ENCODE measurements at places on chromosomes 1 and 21.

- DNase-seq, result no peak
Measured at GRCh38 chr1:109821221-109821669, 57.5 kb upstream of the EPS8L3 start.

GRCh38 chr1:17885663-17886320, 130.7 kb downstream of the ACTL8 start:
- no peak for DNase-seq

DNA sequence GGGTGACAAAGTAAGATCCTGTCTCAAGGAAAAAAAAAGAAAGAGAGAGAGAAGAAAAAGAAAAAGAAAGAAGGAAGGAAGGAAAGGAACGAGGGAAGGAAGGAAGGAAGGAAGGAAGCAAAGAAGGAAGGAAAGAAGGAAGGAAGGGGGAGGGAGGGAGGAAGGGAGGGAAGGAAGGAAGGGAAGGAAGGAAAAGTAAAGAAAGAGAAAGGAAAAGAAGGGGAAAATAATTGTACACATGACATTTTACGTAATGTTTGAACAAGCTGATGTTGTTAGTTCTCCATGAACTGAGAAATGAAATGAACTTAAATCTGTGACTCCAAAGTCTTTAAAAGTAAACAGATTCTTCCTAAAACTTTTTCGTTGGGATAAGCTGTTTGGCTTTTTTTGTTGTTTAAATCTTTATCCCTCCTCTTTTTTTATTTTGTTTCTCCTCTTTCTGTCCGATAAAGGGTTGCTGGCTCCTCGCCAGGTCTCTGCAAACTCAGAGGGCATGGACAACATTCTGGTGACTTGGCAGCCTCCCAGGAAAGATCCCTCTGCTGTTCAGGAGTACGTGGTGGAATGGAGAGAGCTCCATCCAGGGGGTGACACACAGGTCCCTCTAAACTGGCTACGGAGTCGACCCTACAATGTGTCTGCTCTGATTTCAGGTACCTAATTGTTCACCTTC, 59.8 kb downstream of the IL12RB2 start:
- no peak for DNase-seq

- DNase-seq, result no peak
Measured at GRCh38 chr1:93919780-93920179, 10.6 kb upstream of the GCLM start.

DNA sequence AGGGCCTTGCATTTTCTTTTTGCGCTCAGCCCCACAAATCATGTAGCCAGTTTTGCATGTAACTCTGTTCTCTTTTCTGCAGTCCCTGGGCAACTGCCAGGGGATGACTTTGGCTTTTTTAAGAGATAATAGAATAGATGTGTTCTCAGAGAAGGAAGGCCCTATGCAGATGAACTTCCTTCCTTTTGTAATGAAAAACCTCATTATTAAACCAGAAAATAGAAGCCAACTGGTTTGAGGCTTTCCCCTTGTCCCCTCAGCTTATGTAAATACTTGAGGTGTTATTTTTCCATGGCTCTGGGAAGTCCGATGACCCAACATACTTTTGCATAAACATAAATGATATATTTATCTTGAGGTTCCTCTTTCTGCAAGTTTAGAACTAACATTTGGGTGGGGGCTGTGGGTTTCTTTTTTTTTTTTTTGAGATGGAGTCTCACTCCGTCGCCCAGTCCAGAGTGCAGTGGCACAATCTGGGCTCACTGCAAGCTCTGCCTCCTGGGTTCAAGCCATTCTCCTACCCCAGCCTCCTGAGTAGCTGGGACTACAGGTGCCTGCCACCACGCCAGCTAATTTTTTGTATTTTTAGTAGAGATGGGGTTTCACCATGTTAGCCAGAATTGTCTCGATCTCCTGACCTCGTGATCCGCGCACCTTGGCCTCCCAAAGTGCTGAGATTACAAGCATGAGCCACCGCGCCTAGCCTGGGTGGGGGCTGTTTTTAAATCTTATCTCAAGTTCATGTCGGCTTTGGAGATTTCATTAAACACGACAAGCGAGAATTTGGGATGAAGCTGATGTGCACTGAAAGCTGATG, 14.4 kb upstream of the FCRL5 start:
- no peak for DNase-seq

DNA sequence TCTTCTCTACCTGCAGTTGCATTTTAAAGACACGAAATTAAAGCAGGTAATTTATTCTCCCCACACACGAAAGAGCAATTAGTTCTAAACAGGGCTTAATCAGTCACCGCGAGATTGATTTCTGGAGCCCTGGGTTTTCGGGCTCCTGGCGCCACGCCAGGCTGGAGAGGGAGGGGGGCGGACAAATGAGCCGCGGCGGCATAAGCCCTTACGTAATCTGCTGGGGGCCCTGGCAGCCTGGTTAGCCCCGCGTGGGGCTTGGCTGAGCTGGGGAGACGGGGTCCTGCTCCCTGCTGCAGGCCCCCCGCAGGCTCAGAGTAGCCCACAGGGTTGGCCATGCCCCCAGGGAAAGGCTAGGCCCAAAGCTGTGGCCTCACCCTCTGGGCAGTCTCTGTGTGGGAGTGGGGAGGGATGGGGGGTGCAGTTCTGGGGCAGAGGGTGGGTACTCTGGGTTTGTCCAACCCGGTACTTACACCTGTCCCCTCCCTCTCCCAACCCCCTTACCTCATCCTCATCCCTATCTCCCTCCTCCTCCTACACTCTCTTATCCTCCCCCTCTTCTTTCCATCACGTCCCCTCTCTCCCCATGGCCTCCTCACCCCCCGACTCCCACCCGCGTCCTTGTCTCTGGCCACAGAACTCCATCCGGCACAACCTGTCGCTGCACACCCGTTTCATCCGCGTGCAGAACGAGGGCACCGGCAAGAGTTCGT, 19.9 kb downstream of the FOXO6 start:
- DNase-seq, result no peak

- peak; percentile 57 for DNase-seq
Measured at GRCh38 chr1:181149326-181150125, 61.0 kb downstream of the IER5 start.

DNA sequence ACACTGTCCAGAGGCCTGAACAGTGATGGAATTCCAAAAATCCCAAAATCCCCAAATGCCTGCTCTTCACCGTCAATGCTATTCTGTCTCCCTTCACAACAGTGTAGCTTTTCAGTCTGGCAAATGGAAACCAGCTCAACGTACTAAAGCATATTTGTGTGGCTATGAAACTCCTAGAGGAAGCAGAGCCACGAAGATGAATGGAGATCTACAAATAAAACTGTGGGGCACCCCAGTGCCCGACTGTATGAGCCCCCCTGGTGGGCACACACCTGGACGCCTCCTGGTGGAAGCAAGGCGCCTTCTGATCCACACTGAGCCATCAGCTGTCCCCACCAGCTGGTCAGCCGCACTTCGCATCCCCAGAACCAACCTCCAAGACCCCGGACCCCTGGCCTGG, 129.1 kb upstream of the SOD1 start:
- no peak for DNase-seq

DNA sequence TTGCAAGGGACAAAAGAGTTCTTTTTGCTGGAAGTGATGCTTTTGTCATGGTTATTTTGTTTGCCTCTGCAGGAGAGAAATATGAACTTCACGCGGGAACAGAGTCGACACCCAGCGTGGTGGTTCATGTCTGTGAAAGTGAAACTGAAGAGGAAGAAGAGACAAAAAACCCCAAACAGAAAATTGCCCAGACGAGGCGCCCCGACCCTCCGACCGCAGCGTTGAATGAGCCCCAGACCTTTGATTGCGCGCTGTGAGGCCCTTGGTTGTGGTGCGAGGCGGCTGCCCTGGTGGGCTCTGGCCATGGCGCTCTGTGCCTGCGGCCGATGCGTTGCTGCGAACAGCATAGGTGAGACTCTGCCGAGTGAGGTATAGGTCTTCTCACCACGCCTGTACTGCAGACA, 20.9 kb upstream of the NCMAP start:
- DNase-seq, result peak; percentile 47

Data from stimulated activated CD8-positive, alpha-beta memory T cell treated with anti-CD3 and anti-CD28 coated beads, Interleukin-4, amount 100 ng/mL, for 4 hours (primary cell).